ENCODE measurements at places on chromosomes 3 and 15. TPM values are rescaled to one million over a fixed set of nuclear protein-coding genes. Genes with fewer than 3 reads are reported as not detected.

Gene TARS3
- total RNA-seq = 20.5 TPM

Gene CLDN16
- total RNA-seq = not detected

Gene UPK1B
- total RNA-seq = 1.8 TPM

GRCh38 chr3:880371-880770 is 212.5 kb upstream of the CNTN6 start:
- DNase-seq = no peak

GRCh38 chr15:56160966-56161365 is 82.7 kb downstream of the RFX7 start:
- DNase-seq = no peak

DNA sequence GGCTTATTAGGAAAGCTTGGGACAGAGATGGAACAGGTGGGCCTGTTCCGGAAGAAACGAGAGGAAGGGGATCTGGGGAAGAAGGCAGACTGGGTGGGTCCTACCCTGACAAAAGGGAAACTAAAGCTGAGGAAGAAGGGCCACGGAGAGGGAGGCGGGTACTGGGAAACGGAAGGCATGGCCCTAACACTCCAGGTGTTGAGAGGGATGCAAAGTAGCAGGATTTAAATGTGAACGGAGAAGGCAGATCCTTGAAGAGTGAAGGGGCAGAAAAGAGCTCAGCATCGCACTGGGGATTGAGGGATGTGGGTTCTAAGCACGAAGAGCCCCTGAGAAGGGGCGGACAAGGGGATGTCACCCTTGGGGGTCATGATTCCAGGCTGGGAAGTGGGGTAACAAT is 735 bp downstream of the STIMATE start:
- no peak for DNase-seq

Data from thoracic aorta (tissue), 2 donors.